Stimulated activated naive CD8-positive, alpha-beta T cell treated with anti-CD3 and anti-CD28 coated beads, Interleukin-15, Interleukin-2, amounts not matched to agents 100 U/mL and 50 U/mL, for 24 hours (primary cell): ENCODE measurements at places on chromosomes 13 and 19.

- DNase-seq = no peak
Measured at GRCh38 chr19:2507109-2507508, 31.2 kb downstream of the GADD45B start.

DNA sequence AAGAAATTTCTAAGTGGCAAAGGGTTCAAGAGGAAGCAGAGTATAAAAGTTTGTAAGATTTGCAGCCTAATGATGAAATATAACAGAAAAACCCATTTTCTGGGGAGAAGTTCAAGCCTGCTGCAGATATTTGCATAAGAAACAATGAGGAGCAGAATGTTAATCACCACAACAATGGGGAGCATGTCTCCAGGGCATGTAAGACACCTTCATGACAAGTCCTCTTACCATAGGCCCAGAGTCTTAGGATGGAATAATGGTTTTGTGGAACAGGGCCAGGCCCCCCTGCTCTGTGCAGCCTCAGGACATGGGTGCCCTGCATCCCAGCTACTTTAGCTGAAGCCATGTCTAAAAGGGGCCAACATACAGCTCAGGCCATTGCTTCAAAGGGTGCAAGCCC lies 809.0 kb upstream of the SLITRK5 start:
- no peak for DNase-seq

DNA sequence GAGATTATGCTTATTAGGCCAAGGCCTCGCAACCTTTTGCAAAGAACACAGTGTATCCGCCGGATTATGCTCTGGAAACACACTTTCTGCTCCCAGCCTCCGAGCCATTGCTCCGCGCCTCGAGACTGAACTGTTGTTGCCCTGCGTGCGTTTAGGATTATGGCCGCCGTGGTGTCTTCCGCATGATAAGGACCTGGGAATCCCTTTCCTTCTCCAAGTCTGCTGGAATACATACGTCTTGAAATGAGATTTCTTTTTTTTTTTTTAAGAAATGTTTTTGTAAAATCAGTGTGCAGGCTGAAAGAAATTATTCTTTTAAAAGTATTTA lies 89.8 kb upstream of the SOX1 start:
- no peak for DNase-seq

GRCh38 chr19:13051557-13052165 lies 51.0 kb downstream of the LYL1 start:
- peak; percentile 45 for DNase-seq

GRCh38 chr19:40600570-40601133 lies 517 bp upstream of the LTBP4 start:
- no peak for DNase-seq

GRCh38 chr19:17023805-17024204 lies 2.8 kb downstream of the CPAMD8 start:
- no peak for DNase-seq

DNA sequence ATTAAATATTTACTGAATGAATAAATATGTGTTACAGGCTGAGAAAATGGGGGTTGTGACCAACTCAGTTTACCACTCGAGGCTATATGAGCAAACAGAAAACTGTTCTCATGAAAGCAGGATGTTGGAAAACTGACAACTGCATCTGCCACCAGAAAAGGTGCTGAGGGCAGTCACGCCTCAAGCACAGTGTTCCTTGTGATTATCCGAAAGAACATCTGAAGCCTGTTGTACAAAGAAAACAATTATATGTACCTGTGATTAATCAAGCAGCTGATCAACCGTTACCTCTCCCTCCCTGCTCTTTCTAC lies 6.2 kb upstream of the KLK13 start:
- no peak for DNase-seq

DNA sequence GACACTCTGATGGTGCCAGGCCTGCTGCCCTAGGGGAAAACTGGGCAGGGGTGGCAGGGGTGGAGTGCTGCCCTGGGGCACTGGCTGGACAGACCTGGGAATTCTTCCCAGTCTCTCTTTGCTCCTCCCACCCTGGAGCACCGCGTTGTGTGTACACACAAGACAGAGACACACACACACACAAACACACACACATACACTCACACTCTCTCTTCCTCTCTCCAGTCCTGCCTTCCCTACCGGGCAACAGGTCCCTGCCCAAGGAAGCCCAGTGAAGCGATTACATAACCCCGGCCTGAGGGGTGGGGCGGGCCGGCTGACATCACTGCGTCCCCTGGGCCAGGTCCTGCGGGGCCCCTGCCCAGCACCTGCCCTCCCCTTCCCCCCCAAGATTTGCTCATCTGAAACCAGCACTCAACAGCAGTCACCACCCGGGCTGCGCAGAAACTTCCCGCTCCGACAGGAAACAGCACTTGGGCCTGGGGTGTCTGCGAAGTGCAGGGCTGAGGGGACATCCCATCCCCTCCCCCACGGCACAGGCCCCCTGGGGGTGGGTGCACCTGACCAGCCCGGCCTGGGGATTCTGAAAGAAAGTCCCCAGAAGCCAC lies 1.2 kb downstream of the MKNK2 start:
- peak; percentile 70 for DNase-seq

DNA sequence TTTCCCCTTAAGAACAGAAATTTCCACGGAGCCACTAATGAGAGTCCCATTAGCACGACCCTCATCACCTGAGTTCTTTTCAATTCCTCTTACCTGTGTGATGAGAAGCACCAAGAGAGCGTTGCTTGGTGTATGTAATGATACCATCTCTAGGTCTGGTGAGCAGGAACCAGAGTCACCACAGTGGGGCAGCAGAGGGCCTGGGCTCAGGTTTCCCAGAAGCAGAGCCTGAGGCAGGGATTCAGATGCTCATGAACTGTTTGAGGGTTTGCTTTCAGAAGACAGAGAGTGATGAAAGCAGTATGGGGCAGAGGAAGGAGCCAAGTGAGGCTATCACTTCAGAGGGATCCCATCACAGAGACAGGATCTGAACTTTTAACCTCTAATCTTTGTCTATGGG lies 3.1 kb upstream of the PTPRH start:
- peak; percentile 66 for DNase-seq

GRCh38 chr13:20142023-20142926 lies 18.6 kb downstream of the GJA3 start:
- no peak for DNase-seq

DNA sequence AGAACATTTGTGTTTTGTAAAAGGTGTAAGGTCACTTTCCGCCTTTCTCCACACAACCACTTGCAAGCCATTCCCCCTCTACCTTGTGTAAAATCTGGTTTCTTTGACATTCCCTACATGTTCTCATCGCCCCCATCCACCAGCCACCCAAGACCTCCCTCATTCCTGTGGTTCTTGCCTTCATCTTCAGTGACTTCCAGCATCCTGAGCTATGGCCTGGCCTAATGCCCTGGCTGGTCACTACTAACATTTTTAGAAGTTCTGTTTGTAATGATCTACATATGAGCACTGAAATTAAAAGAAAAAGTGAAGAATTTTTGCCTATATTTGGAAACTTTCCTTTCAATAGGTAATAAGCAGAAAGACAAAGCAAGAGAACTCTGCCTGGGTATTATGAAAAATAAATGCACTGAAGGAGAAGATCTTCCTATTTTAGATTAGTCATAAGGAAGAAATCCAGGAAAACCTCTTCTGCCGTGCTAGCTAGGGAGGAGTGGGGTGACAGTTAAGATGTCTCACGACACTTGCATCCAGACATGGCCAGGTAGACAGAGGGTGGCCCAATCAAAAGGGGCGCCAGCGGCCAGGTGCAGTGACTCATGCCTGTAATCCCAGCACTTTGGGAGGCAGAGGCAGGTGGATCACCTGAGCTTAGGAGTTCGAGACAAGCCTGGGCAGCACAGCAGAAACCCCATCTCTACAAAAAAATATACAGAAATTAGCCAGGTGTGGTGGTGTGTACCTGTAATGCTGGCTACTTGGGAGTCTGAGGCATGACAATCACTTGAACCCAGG lies 28.1 kb upstream of the MPHOSPH8 start:
- DNase-seq = no peak

DNA sequence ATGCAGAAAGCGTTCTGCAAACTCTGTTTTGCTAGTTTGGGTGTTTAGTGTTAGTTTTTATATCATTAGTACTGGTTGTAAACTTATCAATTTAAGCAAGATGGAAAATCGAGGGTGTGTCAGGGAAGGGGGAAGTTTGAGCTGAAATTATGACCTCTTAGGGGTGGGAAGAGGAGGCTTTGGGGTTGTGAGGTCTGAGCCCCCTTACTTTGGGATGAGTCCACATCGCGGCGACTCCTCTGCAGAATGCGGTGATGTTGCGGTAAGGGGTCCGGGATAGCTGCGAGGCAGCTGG lies 743 bp upstream of the NDUFS7 start:
- no peak for DNase-seq

DNA sequence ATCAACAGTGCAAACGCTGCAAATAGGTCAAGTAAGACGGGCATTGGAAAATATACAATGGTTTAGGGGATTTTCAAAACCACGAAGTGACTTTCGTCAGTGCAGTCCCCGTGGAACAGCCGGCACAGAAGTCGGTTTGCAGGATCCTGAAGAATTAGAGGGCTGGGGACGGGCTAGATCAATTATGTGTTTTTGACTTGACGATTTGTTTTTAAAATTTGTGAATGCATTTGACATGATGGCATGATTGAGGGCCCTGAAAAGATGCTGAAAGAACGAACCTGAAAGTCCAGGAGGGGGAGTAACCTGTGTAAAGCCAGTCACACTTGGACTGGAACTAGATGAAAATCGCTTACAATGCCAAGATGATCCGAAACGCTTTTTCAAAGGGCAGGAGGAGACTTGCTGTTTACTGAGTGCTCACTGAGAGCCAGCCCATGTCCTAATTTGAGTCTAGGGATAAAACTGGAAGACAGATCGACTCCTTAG lies 8.9 kb upstream of the DGKH start:
- no peak for DNase-seq

- DNase-seq = no peak
Measured at GRCh38 chr19:292951-293350, 1.7 kb upstream of the PLPP2 start.

DNA sequence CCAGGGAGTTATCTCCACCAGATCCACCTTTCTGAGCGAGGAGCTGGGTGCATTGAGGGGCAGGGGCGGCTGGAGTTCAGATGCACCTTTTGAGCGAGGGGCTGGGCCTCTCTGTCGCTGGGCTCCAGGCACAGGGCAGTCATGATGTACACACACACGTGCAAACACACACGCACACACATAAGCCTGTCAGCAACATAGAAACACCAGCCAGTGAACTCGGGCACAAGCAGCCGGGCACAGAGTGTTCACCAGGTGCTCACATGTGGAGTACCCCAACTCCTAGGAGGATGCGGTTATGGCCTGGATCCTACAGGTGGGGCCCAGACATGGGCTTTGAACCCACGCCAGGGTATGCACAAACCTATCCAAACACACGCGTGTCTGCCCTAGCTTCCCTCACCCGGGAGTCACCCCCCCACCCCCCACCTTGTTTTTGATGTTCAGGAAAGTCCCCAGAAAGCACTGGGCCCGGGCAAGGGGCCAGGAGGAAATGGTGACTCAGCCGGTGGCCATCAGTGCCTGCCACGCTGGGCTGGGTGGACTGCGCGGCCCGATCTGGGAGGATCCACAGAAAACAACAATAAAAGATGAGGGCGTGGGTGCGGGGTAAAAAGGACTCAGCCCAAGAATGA lies 13.3 kb downstream of the ARRDC2 start:
- peak; percentile 76 for DNase-seq

DNA sequence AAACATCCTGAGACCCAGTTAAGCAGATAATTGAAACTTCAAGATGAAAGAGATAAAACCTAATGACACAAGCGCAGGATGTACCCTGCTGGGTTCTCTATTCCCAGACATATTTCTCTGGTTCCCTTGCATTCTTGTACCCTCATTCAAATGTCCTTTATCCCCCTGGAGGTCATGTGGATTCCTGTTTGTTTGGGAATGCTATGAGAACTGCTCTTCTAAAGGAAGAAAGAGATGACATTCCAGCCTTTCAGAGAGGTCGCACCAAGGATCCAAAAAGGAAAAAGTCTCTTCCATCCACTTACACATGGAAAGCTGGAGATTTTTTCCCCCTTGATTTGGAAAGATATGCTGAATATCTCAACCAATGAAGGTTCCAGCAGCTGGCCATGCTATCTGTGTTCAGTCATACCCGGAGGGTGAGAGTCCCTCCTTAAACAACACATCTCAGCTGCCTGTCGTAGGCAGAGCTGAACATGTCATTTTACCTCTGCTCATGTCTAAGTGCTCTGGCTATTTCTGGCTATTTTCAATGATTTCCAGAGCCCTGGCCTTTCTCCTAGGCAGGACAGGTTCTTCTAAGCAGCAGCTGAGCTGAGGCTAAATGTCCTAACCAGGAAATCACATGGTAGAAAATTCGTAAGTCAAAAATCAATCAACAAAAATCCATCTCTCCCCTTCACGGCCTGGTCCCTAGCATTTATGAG lies 52.5 kb downstream of the C13orf42 start:
- no peak for DNase-seq

DNA sequence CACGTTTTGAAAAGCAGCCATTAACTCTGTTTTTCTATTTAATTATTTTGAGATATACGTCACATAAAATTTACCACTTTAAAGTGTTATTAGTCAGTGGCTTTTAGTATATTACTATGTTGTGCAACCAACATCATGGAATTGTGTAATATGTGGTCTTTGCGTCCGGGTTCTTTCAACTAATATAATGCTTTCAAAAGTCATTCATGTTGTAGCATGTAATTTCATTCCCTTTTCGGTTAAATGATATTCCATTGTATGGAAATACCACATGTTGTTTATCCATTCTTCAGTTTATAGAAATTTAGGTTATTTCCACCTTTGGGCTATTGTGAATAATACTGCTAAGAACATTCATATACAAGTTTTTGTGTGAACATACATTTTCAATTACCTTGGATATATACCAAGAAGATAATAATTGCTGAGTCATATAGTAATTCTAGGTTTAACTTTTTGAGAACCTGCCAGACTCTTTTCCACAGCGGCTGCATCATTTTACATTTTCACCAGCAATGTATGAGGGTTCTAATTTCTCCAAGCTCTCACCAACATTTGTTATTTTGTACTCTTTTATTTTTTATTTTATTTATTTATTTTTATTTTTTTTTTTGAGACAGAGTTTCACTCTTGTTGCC lies 28.1 kb upstream of the CLDN10 start:
- no peak for DNase-seq

DNA sequence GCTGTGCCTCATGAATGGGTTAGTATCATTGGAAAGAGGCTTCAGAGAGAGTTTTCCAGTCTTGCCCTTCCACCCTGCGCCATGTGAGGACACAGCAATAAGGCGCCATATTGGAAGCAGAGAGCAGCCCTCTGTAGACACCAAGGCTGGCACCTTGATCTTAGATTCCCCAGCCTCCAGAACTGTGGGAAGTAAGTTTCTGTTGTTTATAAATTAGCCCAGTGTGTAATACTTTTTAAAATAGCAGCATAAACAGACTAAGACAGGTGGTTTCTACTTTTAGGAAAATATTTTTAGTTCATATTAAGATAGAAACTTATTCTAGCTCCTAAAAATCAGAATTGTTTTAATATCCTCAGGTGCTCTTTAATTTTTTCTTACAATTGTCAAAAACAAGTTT lies 117.9 kb downstream of the TM9SF2 start:
- no peak for DNase-seq

- peak; percentile 49 for DNase-seq
Measured at GRCh38 chr19:39937094-39937720, 2.8 kb upstream of the FCGBP start.

GRCh38 chr19:23867895-23868294 lies 46.8 kb upstream of the ZNF726 start:
- DNase-seq = no peak

- no peak for DNase-seq
Measured at GRCh38 chr13:27004326-27004725, 167.3 kb downstream of the USP12 start.

- no peak for DNase-seq
Measured at GRCh38 chr13:34416971-34417380, 525.1 kb upstream of the NBEA start.
